Skin of body (tissue), 3 donors: ENCODE measurements at places on chromosomes 12 and 14.

DNA sequence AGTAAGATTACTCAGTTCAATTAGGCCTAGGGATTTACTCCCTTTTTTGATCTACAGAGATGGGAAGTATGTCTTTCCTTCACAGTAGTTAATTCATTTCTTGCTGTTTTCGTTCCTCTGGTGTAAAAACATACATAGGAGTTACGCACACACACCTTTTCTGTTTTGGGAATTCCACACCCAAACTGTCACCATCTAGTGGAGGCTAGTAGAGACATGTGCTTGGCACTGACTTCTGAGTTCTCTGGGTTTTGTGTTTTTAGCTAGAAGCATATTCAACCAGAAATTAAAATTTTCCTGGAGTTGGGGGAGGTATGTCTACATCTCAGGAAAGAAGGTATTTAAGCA lies 1.4 kb downstream of the SUSD6 start:
- DNase-seq = peak; percentile 13

- DNase-seq = no peak
These were observed 11.5 kb upstream of the CABP1 start for GRCh38 chr12:120628919-120629318.

GRCh38 chr12:131311764-131312163 lies 358.1 kb downstream of the ADGRD1 start:
- DNase-seq = no peak

- no peak for DNase-seq
These were observed 14.5 kb downstream of the CAPZA3 start for GRCh38 chr12:18752280-18752920.

- no peak for DNase-seq
These were observed 70.7 kb upstream of the NAP1L1 start for GRCh38 chr12:76155157-76155670.
